ENCODE measurements at places on chromosomes 13 and 19.
A peak's percentile ranks its signal among the peaks of the same experiment; 100 is the strongest.

DNA sequence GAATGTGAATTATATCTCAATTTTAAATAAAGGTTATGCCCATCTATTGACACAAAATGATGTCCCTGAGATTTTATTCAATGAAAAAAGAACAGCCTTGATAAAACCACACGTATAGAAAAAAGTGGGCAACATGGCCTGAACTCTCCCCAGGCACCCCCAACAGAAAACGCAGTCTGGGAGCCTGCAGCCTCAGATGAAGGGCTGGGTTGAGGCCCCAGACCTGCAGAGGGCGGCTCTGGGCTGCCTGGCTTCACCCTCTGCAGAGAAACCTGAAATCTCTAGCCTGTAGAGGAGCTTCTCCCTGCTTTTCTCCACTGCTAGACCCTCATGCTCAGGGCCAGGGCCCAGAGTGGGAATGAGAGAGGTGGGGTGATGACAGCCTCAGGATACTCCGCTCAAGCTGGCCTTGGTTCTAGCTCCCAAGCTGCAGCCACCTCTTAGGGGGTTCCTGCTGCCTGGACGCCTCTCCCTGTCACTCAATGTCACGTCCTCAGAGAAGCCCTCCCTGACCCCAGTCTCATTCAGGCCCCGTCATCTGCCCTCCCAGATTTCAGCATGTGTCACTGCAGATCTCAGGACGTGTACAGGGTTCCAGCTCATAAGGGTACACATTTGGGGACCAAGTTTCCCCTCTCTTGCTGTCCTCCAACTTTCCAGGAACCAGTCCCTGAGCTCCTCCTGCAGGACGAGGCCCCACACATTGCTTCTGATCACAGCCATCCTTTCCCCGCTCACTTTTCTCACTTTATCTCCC, 1.8 kb downstream of the MBD3 start:
- peak overlapping the region; percentile 84 for H3K4me3 ChIP-seq
- no peak for DNase-seq
- H3K36me3 ChIP-seq: peaks cover 5% of the 10 kb centered on the region
- H3K27ac ChIP-seq: peak overlapping the region; percentile 93
- H3K4me1 ChIP-seq: peaks cover 21% of the 10 kb centered on the region

- peaks cover 48% of the 10 kb centered on the region for H3K4me1 ChIP-seq
- no peaks in the 10 kb centered on the region for H3K27me3 ChIP-seq
- peaks cover 6% of the 10 kb centered on the region for H3K36me3 ChIP-seq
- H3K4me3 ChIP-seq: no peak overlapping the region
- peak overlapping the region; percentile 46 for H3K27ac ChIP-seq
- DNase-seq: peak; percentile 47
Measured at GRCh38 chr13:112716841-112717520, 27.1 kb downstream of the ATP11A start.

DNA sequence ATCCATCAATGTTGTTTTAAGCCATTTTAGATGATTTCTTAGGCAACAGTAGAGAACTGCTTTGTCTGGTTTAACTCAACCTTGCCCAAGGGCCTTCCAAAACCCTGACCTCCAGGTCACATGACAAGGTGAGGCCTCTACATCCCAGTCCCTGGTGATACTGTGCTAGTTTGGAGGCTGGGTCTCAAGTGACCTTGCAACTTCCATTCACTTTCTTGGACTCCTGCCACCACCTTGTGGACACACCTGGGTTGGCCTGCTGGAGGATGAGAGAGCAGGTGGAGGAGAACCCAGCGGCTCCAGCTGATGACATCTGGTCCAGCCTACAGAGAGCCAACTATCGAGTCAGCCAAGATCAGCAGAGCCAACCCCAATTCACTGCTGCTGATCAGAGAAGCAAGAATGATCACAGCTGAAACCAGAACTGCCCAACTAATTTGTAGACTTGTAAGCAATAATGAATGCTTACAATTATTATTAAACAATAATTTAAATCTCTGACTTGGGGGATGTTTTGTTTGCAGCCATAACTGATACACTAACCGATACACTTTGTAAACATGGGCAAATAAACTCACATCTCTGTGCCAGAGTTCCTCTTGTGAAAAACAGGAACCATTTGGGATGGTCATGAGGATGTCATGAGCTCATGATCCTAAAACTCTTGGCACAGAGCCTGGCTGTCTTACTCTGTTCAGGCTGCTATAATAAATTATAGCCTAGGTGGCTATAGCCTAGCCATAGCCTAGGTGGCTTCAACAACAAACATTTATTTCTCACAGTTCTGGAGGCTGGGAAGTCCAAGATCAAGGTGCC, 11.5 kb downstream of the FAM187B start:
- H3K27ac ChIP-seq: peak overlapping the region; percentile 46
- no peak overlapping the region for H3K4me3 ChIP-seq
- H3K4me1 ChIP-seq: peaks cover 44% of the 10 kb centered on the region
- H3K27me3 ChIP-seq: no peaks in the 10 kb centered on the region
- no peak for DNase-seq

- H3K4me1 ChIP-seq: no peaks in the 10 kb centered on the region
- no peaks in the 10 kb centered on the region for H3K36me3 ChIP-seq
- DNase-seq: no peak
- H3K4me3 ChIP-seq: no peak overlapping the region
- no peak overlapping the region for H3K27ac ChIP-seq
Measured at GRCh38 chr13:100347968-100348367, 240.6 kb downstream of the GGACT start.

- no peaks in the 10 kb centered on the region for H3K36me3 ChIP-seq
- no peaks in the 10 kb centered on the region for H3K4me1 ChIP-seq
- H3K27ac ChIP-seq: no peak overlapping the region
- no peak for DNase-seq
- H3K27me3 ChIP-seq: no peaks in the 10 kb centered on the region
Measured at GRCh38 chr13:37395544-37395943, 203.0 kb downstream of the POSTN start.

DNA sequence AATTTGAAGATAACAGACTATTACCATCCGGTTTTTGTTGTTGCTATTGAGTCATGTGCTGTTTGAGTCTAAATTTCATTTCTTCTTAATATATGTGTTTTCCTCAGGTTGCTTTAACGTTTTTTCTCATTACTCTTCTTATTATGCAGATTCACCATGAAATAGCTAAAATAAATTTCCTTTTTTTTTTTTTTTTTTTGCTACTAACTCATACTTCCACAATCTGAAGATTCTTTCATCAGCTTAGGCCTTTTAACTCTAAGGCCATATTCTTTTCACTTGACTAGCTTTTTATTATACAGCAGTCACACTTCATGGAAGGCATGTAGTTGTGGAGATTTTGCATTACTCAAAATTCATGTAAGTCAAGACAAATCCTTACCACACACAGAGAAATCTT, 23.9 kb upstream of the RCBTB2 start:
- H3K27me3 ChIP-seq: no peaks in the 10 kb centered on the region
- no peak overlapping the region for H3K27ac ChIP-seq
- DNase-seq: no peak
- no peak overlapping the region for H3K4me3 ChIP-seq

GRCh38 chr13:70394031-70394548, 285.8 kb upstream of the KLHL1 start:
- H3K4me3 ChIP-seq: no peak overlapping the region
- no peaks in the 10 kb centered on the region for H3K36me3 ChIP-seq
- H3K27me3 ChIP-seq: no peaks in the 10 kb centered on the region
- no peak for DNase-seq
- no peak overlapping the region for H3K27ac ChIP-seq
- H3K4me1 ChIP-seq: no peaks in the 10 kb centered on the region

- H3K27ac ChIP-seq: no peak overlapping the region
- DNase-seq: no peak
Measured at GRCh38 chr13:50400035-50400726, 384.9 kb downstream of the KCNRG start.

- DNase-seq: no peak
- H3K4me3 ChIP-seq: no peak overlapping the region
- no peaks in the 10 kb centered on the region for H3K27me3 ChIP-seq
- H3K4me1 ChIP-seq: no peaks in the 10 kb centered on the region
- H3K36me3 ChIP-seq: no peaks in the 10 kb centered on the region
Measured at GRCh38 chr13:103839460-103839859, 773.2 kb upstream of the SLC10A2 start.

- peaks cover 53% of the 10 kb centered on the region for H3K27me3 ChIP-seq
- H3K27ac ChIP-seq: no peak overlapping the region
- H3K36me3 ChIP-seq: peaks cover 24% of the 10 kb centered on the region
- DNase-seq: no peak
- peaks cover 43% of the 10 kb centered on the region for H3K4me1 ChIP-seq
- peak overlapping the region; percentile 25 for H3K4me3 ChIP-seq
Measured at GRCh38 chr19:2251106-2252054, 2.3 kb downstream of the AMH start.

GRCh38 chr19:35436477-35437405, 11.3 kb upstream of the FFAR2 start:
- H3K27me3 ChIP-seq: no peaks in the 10 kb centered on the region
- no peaks in the 10 kb centered on the region for H3K36me3 ChIP-seq
- no peak for DNase-seq
- H3K4me1 ChIP-seq: peaks cover 55% of the 10 kb centered on the region
- H3K27ac ChIP-seq: peak overlapping the region; percentile 70
- H3K4me3 ChIP-seq: no peak overlapping the region

DNA sequence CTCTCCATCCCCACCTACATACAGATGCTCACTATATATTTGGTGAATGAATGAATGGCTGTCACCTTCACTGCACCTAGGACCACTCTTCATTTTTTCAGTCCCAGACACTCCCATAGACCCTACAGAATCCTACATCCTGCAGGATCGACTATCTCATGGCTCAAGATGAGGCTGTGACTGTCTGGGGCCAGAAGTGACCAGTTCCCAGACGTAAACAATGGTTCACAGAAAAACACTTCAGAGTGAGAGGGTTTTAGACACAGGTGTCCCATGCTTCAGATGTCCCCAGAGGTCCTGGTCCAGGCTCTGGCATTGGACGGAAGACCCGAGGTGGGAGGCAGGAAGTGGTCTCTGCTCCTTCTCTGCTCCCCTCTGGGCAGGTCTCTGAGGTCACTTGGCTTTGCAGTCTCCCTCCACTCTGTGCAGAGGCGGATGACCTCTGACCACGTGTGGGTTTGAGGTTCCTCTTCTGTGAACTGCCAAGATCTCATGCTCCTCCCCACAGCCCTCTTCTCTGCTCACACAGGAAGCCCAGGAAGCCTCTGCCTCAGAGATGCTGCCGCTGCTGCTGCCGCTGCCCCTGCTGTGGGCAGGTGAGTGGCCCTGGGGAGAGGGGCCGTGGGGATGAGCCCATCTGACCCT, 24.9 kb downstream of the SIGLEC7 start:
- H3K27ac ChIP-seq: no peak overlapping the region
- H3K36me3 ChIP-seq: no peaks in the 10 kb centered on the region
- H3K4me1 ChIP-seq: peaks cover 4% of the 10 kb centered on the region
- H3K27me3 ChIP-seq: no peaks in the 10 kb centered on the region

GRCh38 chr19:56174550-56174949, 1.3 kb upstream of the GALP start:
- H3K36me3 ChIP-seq: no peaks in the 10 kb centered on the region
- peaks cover 13% of the 10 kb centered on the region for H3K27me3 ChIP-seq
- peaks cover 8% of the 10 kb centered on the region for H3K4me1 ChIP-seq
- H3K27ac ChIP-seq: no peak overlapping the region
- no peak overlapping the region for H3K4me3 ChIP-seq

- H3K27me3 ChIP-seq: no peaks in the 10 kb centered on the region
- no peak for DNase-seq
Measured at GRCh38 chr19:27679905-27680304, 1533.0 kb downstream of the UQCRFS1 start.

- no peaks in the 10 kb centered on the region for H3K27me3 ChIP-seq
- DNase-seq: no peak
- peaks cover 33% of the 10 kb centered on the region for H3K4me1 ChIP-seq
- H3K27ac ChIP-seq: peak overlapping the region; percentile 84
- peak overlapping the region; percentile 84 for H3K4me3 ChIP-seq
- H3K36me3 ChIP-seq: no peaks in the 10 kb centered on the region
Measured at GRCh38 chr13:79481685-79482052, 714 bp downstream of the NDFIP2 start.

DNA sequence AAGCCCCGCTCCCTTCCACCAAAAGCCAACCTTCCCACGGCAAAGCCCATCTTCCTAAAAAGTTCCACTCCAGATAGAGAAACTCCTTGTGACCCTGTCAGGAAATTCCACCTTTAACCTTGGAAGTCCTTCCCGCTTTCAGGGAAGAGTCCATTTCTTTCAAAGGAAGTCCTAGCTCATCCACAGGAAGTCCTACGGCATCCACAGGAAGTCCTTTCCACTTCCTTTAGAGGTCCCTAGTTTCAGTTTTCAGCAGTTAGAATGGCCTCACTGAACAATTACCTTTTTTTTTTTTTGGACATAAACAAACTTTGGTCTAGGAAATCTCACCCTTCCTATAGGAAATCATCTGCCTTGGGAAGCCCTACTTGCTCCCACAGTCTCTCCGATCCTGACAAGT, 31.7 kb downstream of the TRPM4 start:
- no peak for DNase-seq
- H3K36me3 ChIP-seq: peaks cover 79% of the 10 kb centered on the region
- H3K4me3 ChIP-seq: no peak overlapping the region
- H3K27me3 ChIP-seq: no peaks in the 10 kb centered on the region
- H3K4me1 ChIP-seq: peaks cover 15% of the 10 kb centered on the region
- H3K27ac ChIP-seq: peak overlapping the region; percentile 64

- no peak overlapping the region for H3K4me3 ChIP-seq
- no peaks in the 10 kb centered on the region for H3K4me1 ChIP-seq
- H3K36me3 ChIP-seq: no peaks in the 10 kb centered on the region
- no peak for DNase-seq
- no peaks in the 10 kb centered on the region for H3K27me3 ChIP-seq
- H3K27ac ChIP-seq: no peak overlapping the region
Measured at GRCh38 chr13:96904232-96904631, 90.0 kb downstream of the OXGR1 start.

DNA sequence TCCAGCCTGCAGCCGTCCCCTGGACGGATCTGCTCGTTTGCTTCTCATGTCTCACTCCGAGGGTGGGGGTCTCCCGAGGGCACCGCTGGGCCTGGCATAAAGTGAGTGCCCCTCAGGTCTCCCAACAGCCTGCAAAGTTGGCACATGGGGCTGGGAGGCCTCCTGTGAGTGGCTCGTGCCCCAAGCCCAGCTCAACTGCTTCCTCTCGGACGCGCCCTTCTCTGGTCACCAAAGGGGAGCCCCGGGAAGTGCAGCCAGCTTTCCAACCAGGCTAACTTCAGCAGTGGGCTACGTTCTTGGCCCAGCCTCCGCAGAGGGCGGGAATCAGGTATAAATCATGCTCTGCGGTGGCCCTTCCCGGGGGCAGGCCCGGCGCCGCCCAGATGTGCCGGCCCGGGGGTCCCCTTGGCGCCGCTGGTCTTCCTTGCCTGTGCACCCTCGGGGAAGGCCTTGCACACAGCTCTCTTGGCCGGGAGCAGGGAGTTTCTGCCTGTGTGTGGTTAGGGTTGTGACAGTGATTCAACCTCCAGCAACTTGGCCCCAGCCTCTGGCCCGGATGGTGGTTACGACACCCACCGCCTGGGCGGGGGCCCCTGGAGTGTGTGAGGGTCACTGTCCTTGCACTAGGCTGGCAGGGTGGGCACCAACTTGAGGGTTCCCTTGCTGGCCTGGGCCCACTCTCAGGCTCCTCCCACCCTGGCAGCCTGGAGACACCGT, 20.7 kb downstream of the CEBPG start:
- DNase-seq: peak; percentile 63
- peak overlapping the region; percentile 41 for H3K27ac ChIP-seq
- H3K4me1 ChIP-seq: peaks cover 64% of the 10 kb centered on the region
- no peak overlapping the region for H3K4me3 ChIP-seq

Data from lower lobe of right lung (tissue), 2 donors.